Activated naive CD4-positive, alpha-beta T cell treated with anti-CD3 and anti-CD28 coated beads for 36 hours (primary cell): ENCODE measurements at places on chromosomes 6 and 20.

- DNase-seq: no peak
These were observed 38.0 kb downstream of the CITED2 start for GRCh38 chr6:139336488-139336887.

- no peak for DNase-seq
These were observed 47.2 kb upstream of the MICB start for GRCh38 chr6:31450751-31451150.

DNA sequence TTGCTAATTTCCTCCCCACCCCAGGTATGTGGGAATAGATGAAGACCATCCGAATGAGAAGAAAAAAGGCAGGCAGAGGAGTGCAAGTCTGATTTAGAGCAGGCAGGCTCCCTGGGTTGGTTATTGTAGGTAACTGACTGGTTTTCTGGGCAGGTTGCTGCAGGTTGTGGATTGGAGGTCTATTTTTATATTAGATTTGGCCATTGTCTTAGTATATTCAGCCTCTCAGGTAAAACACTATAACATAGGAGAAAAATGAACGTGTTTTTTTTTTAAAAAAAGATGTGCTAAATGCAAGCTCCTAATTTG is 492 bp upstream of the TBC1D7 start:
- no peak for DNase-seq

DNA sequence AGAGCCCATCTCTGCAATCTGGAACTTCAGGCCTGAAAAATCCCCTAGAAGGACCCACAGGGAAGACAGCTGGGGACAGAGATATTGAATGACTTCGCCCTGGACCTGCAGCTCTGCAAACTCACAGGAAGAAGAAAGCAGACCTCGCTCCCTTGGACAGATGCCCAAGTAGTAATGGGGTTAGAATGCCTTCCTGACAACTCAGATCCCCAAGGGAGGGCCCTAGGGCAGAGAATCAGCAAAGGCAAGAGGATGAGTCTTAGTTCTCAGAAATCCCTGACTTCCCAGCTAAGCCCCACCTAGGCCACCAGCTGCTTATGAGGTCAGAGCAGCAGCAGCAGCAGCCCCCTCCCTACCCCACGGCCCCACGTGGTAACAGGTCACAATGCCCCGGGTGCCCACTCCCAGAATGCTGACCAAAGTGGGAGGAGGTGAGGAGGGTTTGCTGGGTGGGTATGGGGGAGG is at the start of gene C20orf141:
C20orf141 (plus strand) TSS at position 401 of the 465 bp plus-strand sequence. CDS start 198 bp downstream, outside the sequence.
- DNase-seq: no peak

GRCh38 chr6:117272032-117272866 is 6.9 kb downstream of the VGLL2 start:
- no peak for DNase-seq

DNA sequence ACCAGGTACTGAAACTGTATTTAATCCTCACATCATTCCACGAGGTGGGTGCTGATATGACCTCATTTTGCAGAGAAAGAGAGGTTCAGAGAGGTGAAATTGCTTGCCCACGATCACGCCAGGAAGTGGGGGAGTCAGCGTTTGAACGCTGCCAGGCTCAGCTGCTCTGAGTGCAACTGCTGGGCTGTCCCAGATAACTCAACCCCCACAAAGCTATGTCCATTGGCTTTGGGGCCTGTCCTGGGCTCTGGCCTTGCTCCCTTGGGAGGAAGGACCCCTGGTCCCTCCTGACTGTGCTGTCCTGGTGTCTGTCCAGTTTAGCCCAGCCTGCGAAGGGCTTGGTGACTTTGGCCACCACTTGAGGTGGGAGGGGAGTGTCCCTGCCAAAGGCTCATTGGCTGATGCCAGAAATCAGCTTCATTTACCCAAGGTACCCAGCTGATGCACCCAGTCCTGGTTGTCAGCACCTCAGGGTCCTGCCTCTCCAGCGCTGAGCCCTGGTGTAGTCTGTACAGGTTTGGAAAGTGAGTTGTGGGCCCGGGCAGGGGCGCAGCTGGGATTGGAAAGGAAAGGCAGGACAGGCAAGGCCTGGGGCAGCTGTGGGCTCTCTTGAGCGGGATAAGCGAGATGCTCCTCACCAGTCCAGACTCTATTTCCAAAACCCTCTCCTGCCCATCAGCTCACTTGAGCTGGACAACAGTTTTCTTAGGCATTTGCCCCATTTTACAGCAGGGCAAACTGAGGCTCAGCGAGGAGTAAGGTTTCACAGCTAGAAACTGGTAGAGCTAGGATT is 38.5 kb downstream of the SUN5 start:
- peak; percentile 60 for DNase-seq

DNA sequence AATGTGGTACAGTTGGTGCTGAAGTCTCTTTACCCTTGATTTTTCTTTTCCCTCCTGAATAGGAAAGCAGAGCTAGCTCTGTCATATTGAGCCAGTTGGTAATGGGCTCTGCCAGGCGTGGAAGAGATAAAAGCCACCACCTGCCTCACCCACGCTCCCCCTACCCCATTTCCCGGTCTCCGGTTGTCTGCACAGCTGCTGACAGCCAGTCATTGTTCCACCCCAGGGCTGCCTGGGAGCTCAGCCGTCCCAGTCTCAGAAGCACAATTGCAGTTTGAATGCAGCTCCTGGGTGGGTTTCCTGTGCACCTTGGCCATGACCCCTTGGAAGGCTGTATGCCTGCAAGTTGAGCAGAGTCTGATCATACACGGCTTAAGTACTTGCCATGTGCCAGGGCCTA is 675.2 kb upstream of the FLRT3 start:
- no peak for DNase-seq

- no peak for DNase-seq
These were observed 75.2 kb downstream of the PRL start for GRCh38 chr6:22221630-22222029.

DNA sequence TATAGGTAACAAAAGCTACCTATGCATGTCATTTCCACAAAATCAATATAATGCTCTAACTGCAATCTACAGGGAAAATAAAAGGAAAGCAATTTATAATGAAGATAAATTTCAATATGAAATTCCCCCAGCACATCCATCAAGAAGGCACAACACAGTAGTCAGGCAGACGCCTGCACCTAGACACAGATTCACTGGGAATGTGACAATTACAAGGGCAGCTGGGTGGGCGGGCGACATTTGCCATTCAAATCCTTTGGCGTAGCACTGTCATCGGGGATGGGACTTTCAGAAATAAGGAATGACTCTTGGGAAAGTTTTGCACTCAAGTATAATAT is 60.4 kb downstream of the SULF2 start:
- no peak for DNase-seq

DNA sequence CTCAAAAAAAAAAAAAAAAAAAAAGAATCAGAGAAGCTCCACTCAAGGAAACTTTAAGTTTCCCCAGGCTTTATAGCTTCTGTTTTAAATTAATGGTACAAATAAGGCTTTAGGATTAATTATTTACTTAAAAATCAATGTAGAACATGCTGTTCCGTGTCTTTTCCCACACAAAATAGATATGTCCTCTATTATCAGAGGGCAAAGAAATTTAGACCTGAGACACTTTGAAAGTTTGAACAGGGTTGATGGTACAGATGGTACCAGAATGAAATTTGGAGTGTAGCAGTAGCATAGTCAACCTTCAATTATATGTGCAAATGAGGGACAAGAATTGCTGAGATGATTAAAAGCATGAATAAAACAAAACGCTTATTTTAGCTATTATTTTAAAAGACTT is 32.2 kb upstream of the REV3L start:
- DNase-seq: no peak

GRCh38 chr20:38032585-38033329 is 499 bp downstream of the TTI1 start:
- no peak for DNase-seq

DNA sequence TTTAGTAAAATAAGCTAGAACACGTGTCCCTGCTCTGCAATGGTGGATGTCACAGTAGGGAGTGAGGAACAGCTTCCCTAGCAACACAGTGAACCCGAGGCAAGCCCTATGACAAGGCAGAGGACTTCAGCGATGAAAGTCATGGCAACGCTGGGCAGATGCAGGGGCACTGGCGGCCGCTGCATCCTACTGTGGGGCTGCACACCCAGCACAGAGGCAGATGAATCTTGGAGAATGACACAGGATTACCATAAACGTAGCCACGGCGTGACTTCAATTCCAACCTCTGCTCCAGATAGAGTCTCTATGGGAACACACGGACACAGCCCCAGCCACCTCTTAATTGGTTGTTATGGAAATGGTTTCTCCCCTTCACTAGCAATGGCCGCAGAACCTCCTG is 64.2 kb downstream of the MYLK4 start:
- no peak for DNase-seq

DNA sequence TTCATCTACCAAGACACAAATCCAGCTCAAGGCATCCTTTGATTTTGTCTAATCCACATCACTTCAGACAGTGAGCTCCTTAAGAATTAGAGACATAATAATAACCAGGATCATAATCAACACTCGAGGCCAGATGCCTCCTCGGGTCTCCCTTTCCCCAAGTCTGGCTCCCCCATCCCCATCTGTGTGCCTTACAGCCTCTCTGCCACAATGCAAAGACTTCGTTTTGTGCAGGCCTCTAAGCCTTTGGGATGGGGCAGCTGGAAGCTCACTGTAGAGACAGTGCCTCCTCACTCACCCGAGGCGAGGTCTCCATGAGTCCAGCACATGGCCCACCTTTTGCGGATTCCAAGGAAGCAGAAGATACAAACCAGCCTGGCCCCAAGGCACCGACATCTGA is 30.3 kb downstream of the LRFN2 start:
- DNase-seq: no peak

DNA sequence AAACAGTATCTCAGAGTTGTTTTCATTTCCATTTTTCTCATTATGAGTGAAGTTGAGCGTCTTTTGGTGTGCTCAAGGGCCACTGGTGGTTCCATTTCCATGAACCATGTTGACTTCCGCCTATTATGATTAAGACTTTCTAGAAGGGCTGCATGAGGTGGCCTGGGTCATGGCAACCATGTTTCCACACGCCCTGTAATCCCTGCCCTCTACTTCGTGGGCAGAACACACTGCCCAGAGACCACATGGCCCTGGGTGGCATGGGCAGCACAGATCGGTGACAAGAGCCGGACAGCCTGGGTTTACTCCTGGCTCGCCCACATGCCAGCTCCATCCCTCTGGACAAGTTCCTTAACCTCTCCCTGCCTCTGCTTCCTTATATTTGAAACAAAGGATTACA is 14.8 kb downstream of the PRPH2 start:
- no peak for DNase-seq

- DNase-seq: no peak
These were observed 27.2 kb downstream of the VEGFA start for GRCh38 chr6:43796903-43797890.

GRCh38 chr6:116651916-116652315 is 16.6 kb downstream of the ZUP1 start:
- DNase-seq: no peak

DNA sequence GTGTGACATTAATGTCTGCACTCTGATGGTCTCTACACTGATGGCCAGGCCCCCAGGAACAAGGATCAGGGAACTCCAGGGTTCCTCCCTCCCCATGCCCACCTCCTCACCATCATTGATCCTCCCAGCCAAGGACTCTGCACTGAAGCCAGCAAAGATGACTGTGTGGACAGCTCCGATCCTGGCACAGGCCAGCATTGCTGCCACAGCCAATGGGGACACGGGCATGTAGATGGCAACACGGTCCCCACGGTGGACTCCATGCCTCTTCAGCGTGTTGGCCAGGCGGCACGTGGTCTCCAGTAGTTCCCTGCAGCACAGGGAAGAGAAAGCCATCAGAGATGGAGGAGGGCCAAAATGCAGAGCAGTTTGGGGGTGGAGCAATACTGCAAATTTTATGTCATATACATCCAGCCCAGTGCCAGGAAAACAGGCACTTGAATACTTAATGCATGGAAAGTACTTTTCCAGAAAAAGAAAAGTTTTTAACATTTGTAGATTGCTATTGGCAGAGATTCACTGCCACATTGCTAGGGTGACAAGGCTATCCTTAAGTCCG is 27.2 kb downstream of the ACSS1 start:
- DNase-seq: no peak

- no peak for DNase-seq
These were observed 190.1 kb downstream of the CDH4 start for GRCh38 chr20:61442075-61442670.

DNA sequence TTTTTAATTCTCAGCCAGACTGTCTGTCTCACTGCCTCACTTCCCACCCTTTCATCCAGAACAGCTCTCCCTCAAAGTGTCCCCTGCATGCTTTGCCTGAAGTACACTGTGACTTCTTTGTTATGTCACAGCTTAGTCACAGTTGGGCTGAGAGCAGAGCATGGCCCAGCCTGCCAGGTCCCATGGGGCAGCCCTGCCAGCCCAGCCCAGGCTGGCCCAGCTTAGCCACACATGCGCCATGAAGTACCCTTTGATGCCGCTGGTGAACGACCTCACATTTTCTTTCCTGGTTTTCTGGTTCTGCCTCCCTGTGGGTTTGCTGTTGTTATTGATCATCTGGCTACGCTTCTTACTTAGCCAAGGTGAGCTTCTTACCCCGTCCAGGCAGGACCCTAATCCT is at the start of gene ADIG:
ADIG (plus strand) TSS at position 185 of the 400 bp plus-strand sequence; CDS start at position 239, 54 bp downstream.
- no peak for DNase-seq

DNA sequence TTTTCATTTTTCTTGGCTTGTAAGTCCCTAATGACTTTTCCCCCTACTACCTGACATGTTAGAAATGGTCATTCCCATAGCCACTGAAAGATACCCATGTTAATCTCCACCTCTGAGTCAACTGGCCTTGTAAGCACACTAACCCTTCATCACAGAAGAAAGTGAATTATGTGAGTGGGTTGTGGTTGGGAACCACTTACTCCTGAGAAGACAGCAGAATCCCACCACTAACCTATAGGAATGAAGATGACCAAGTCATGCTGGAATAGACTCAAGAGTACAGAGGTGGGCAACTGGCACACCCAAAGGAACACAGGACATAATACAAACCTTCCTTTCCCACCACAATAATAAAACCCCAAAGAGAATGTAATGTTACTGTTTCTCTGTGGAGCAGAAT is 30.1 kb downstream of the RAMACL start:
- no peak for DNase-seq

DNA sequence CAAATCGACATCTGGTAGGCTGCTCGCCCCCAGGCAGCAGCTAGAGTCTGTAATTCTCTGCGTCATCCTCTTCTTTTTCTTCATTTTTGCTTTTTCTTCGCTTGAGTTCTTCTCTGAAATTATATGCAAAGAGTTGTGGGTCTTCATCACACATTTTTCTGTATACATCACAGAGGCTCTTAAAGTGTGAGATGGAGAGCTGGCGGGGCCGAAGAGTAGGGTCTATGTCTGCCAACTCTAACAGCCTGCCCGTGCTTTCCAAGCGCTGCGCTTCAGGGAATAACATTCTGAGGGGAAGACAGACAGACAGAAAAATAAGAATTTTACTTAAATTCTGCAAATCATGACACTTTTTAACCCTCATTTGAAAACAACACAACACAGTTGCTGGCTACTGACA is 6.0 kb upstream of the CLDN20 start:
- DNase-seq: no peak

DNA sequence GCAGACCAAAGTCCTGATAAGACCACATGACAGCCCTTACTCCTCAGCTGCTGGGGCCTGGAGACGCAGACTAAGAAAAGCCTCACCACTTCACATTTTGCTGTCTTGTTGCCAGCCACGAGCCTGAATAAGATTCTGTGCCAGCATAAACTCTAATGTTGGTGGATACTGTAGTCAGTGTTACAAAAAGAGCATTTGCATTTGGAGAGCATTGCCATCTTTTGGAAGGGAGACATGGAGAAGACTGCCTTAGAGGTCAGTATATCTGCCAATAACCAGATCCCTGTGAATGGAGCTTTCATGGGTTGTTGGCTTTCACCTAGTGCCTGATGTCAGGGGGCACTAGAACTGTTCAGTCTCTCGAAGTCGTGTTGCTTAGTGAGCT is 315.2 kb downstream of the ZFAND3 start:
- no peak for DNase-seq

GRCh38 chr20:15642676-15643075 is 930.6 kb downstream of the KIF16B start:
- no peak for DNase-seq
